ENCODE measurements at places on chromosomes 12 and 14. TPM values are rescaled to one million over a fixed set of nuclear protein-coding genes. Genes with fewer than 3 reads are reported as not detected.

GRCh38 chr14:99042381-99043266 is 229.4 kb downstream of the BCL11B start:
- H3K27me3 ChIP-seq, result no peaks in the 10 kb centered on the region
- no peak overlapping the region for H3K4me3 ChIP-seq
- no peak for DNase-seq

GZMB gene
- total RNA-seq, result not detected

DNA sequence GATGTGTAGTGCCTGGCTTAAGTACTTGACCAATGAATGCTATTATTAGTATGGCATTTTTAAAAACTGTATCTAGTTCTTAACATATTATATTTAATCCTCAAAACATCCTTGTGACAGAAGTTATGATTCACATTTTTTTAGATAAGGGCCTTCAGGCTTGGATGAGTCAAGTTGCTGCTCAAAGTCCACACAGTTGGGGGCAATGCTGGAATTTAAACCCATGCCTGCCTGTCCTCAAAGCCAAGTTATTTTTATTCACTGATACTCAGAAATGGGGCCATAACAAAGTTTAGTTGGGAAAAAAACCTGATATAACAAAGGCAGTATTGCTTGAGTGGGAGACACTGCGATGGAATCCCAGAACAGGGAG is 50.6 kb downstream of the RFX4 start:
- no peak overlapping the region for H3K27ac ChIP-seq
- H3K27me3 ChIP-seq, result peaks cover 4% of the 10 kb centered on the region
- H3K4me1 ChIP-seq, result no peaks in the 10 kb centered on the region
- no peak overlapping the region for H3K4me3 ChIP-seq

DNA sequence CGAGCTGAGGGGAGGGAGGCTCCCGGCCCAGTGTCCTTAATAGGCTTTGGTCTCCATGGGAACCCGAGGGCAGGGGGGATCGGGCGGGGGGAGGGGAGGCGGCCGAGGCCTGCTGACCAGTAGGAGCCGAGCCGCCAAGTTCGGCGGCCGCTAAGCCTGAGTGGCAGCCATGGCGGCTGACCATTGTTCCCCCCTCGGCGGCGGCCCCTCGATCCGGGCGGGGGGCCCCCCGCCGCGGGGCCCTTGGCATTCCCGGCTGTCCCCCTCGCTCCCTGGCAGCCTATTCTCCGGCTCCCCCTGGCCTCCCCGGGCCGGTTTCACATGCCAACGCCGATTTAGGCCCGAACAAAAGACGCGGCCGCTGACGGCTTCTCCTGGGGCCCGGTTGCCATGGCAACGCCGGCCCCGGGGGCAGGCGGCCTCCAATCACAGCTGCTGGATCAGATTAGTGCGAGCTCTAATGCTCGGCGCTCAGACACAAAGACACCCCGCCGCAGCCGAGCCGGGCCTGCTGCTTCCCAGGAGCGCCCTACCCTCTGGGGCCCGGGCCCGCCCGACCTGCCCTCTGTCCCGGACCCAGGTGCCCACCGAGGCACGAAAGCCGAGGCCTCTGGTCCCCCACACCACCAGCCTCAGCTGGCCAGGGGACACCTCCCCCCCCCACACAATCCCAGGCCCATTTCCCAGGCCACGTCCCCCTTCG is 7.3 kb downstream of the MSI1 start:
- H3K4me3 ChIP-seq, result peak overlapping the region; percentile 26
- H3K4me1 ChIP-seq, result peaks cover 14% of the 10 kb centered on the region
- no peaks in the 10 kb centered on the region for H3K36me3 ChIP-seq
- H3K27ac ChIP-seq, result peak overlapping the region; percentile 16
- H3K27me3 ChIP-seq, result peaks cover 4% of the 10 kb centered on the region
- DNase-seq, result peak; percentile 28

GRCh38 chr12:51217968-51218606 is at the start of gene POU6F1:
TSS of gene POU6F1 (minus strand) at chr12:51218062. CDS start at chr12:51206836, 11,226 bp downstream.
- H3K27me3 ChIP-seq, result no peaks in the 10 kb centered on the region
- peak within 1 kb of the TSS; percentile 90 for H3K27ac ChIP-seq
- H3K4me1 ChIP-seq, result no peaks in the 10 kb centered on the region
- H3K4me3 ChIP-seq, result peak within 1 kb of the TSS; percentile 44
- no peaks in the 10 kb centered on the region for H3K36me3 ChIP-seq
- peak; percentile 74 for DNase-seq

PGF gene
- 10.1 TPM for total RNA-seq

GRCh38 chr14:92472860-92473259 is 40.7 kb upstream of the RIN3 start:
- no peaks in the 10 kb centered on the region for H3K4me1 ChIP-seq
- H3K27me3 ChIP-seq, result no peaks in the 10 kb centered on the region

GRCh38 chr12:65892841-65893251 is 68.6 kb downstream of the HMGA2 start:
- no peak for DNase-seq
- peaks cover 32% of the 10 kb centered on the region for H3K4me1 ChIP-seq
- peak overlapping the region; percentile 65 for H3K27ac ChIP-seq
- no peaks in the 10 kb centered on the region for H3K27me3 ChIP-seq

- H3K27me3 ChIP-seq, result no peaks in the 10 kb centered on the region
- DNase-seq, result no peak
- no peaks in the 10 kb centered on the region for H3K36me3 ChIP-seq
- H3K4me3 ChIP-seq, result no peak overlapping the region
- H3K27ac ChIP-seq, result no peak overlapping the region
Measured at GRCh38 chr14:34890937-34891336, 15.8 kb upstream of the BAZ1A start.

TRAFD1 gene
- total RNA-seq, result 30.3 TPM

PLEKHD1 gene
- total RNA-seq, result not detected

GRCh38 chr12:64390275-64390851 is at the start of gene C12orf56:
TSS of gene C12orf56 (minus strand) at chr12:64390758. CDS start at chr12:64390565, 193 bp downstream.
- H3K36me3 ChIP-seq, result no peaks in the 10 kb centered on the region
- peaks cover 40% of the 10 kb centered on the region for H3K27me3 ChIP-seq
- peaks cover 9% of the 10 kb centered on the region for H3K4me1 ChIP-seq
- no peak within 1 kb of the TSS for H3K27ac ChIP-seq

GRCh38 chr14:37369425-37369824 is 171.7 kb downstream of the MIPOL1 start:
- H3K36me3 ChIP-seq, result no peaks in the 10 kb centered on the region
- H3K4me3 ChIP-seq, result no peak overlapping the region
- H3K27me3 ChIP-seq, result no peaks in the 10 kb centered on the region
- no peaks in the 10 kb centered on the region for H3K4me1 ChIP-seq

GRCh38 chr14:69753860-69754259 is 13.1 kb upstream of the SRSF5 start:
- no peak overlapping the region for H3K27ac ChIP-seq
- H3K4me3 ChIP-seq, result no peak overlapping the region
- DNase-seq, result no peak

DNA sequence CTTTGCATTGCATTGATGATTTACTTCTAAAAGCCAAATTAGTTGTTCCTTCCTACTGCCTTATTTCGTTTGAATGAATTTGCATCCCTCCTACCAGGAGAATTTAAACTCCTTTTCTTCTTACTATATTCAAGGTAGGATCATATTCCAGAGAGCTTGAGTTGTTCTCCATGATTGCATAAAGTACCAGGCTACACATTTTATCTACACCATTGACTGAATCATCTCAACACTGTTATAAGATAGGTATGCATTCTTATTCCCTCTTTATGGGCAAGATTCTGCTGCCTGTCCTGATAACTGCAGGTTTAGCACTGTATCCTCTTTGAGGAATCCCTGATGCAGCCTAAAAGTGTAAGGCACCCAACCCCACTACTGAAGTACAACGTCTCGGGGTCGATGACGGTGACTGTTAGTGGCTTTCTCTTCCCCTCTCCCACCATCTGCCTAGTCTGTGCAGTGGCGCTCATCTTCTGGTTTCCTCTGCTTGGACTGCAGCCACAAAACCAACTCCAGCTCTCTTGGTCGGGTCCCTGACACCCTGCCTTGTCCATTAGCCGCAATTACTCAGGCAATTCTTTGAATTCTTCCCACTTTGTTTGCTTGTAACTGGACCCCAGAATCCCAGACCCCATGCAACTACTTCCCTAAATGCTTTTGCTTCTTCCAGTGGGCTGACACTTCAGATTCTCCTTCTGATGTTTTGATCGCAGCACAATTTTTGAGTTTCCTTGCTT is 44.4 kb upstream of the STXBP6 start:
- H3K27ac ChIP-seq, result no peak overlapping the region
- no peaks in the 10 kb centered on the region for H3K4me1 ChIP-seq
- no peak overlapping the region for H3K4me3 ChIP-seq

Data from transverse colon (tissue), 4 donors.